Sigmoid colon (tissue), 7 donors: ENCODE measurements at places on chromosomes 5 and 9. TPM values are rescaled to one million over a fixed set of nuclear protein-coding genes. Genes with fewer than 3 reads are reported as not detected.

PHF24 gene
- total RNA-seq, result 0.68 TPM

- DNase-seq, result no peak
Observed at GRCh38 chr9:137444106-137444790, 3.1 kb upstream of the ENTPD8 start.

- peak; percentile 69 for DNase-seq
Observed at GRCh38 chr5:82225525-82226172, 52.5 kb downstream of the RPS23 start.

- no peak for DNase-seq
Observed at GRCh38 chr5:170751631-170752030, 31.9 kb upstream of the GABRP start.

DNA sequence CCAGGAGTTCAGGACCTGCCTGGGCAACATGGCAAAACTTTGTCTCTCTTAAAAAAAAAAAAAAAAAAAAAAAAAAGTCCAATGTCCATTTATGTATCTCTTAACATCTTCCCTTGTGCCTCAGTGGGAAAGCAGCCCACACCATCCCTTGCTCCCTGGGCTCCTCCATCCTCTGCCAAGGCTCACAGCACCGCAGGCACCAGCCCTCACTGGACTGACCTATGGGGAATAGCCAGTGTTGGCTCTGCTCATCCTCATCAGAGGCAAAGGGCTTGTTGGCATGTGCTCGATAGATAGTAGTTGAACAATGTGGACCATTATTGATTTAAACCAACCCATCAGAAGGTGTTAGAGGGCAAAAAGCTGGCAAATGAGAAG is 61.8 kb upstream of the LRRTM2 start:
- no peak for DNase-seq

DNA sequence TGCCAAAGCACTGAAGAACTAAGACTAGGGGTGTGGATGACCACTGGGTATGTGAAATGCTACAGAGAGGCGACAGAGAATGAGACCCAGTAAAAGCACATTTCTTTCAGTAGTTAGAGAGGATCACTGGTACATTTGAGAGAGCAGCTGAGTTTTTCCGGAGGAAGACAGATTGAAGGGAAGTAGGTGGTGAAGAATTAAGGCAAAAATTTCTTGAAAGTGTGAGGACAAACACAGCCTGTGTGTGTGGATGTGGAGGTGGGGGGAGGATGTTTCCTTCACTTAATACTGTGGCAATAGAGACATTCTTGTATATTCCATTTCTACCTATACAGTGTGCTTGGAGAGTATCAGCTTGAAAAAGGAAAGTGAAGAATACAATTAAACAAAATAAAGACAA is 871.2 kb upstream of the DMAC1 start:
- no peak for DNase-seq

DNA sequence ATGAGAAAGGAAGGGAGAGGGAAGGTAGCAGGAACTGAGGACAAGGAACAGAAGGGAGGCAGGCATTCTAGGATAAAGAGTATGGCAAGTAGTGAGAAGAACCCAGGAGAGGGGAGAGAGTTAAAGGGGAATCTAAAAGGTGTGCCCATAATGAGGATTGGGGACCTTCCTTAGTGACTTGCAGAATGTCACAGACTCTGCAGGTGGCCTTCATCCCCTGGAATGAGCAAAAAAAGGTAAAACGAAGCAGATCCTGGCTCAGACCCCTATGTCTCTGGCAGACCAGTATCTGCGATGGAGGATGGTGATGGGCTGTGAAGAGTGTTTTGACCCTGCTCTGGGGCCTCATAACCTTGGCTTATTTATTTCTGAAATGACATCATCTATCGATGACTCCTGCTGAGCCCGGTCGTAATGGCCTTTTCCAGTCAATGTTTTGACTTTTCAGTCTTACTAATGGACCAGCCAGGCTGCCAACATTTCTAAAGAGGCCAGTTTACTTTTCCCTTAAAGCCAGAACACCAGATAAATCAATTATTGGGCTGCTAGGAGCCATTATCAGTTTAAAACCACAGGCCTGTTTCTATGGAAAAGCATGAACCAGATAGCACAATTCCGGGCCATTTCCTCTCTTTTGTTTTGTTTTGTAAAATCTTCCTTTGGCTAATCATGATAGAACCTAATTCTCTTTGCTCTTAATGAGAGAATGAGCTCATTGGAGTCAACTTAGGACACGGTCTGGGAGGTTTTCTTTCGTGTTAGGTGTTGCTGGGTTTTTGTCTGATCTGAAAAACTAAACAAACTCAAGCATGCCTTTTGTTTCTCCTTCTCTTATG is 3.1 kb downstream of the TMOD1 start:
- no peak for DNase-seq

LMX1B gene
- total RNA-seq, result 0.16 TPM

GRCh38 chr5:1035421-1036405 is 27.1 kb downstream of the NKD2 start:
- peak; percentile 50 for DNase-seq
